ENCODE measurements at places on chromosomes 7 and 10.

- no peak for DNase-seq
These were observed 142.8 kb upstream of the PHYHIPL start for GRCh38 chr10:59033622-59034021.

DNA sequence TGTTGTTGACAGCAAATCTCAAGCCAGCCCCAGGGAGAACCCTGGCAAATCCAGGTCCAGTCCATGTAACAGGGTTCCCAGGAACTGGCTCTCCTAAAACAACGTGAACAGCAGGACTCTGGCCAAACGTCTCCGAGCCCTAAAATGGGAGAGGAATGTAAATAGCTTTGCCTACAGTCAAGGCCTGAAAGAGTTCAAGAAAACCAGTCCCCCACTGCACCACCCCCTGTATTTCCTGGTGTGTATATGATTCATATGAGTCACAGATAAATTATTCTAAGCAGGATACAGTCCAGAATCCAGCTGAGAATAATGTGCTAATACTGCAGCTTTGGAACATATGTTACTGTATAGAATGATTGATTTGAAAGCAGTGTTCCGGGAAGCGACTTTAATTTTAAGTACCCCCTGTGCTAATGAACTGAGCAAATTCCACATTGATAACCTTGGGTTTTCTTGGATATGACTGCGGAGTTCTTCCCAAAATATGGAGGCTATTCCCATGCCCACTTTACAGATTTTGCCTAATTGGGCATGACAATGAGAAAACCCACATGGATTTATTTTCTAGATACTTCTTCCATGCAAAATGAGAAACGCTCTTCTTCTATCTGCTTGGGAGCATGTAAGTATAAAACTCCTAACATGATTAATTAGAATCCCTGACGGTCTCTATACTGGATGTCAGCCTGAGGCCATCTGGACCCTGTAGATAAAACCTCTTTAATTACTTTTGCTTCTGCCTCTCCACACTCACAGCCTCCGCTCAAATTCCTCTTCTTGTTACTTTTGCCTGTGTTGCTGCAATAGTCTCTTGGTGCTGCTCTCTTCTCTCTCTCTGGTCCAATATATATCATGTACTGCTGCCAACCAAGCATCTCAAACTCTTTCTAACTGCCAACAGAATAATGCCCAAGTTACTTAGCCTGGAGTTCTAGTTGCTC lies 50.2 kb downstream of the LAMB4 start:
- DNase-seq, result no peak

GRCh38 chr10:58867683-58868082 lies 308.8 kb upstream of the PHYHIPL start:
- DNase-seq, result no peak

- no peak for DNase-seq
These were observed 212.6 kb upstream of the HABP2 start for GRCh38 chr10:113340282-113340681.

DNA sequence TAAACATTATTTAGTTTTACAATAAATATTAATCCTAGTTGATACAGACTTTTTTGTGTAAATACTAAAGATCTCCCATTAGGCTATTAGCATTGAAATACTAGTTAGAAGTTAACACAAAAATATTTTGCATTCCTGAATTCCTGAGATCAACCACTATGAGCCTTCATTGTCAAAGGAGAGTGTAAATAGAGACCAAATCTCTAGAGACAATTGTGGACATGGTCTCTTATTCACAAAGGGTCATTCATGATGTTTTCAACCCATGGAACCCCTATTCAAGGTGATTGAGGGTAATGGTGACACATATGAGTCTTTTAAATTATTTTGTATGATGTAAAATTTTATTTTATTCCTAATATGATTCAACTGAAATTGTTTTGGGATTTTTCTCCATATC lies 1454.8 kb upstream of the LRRTM3 start:
- no peak for DNase-seq

Data from naive thymus-derived CD8-positive, alpha-beta T cell (primary cell).